Stimulated activated CD4-positive, alpha-beta T cell treated with anti-CD3 and anti-CD28 coated beads, Interleukin-2, amount 100 ng/mL, for 4 hours (primary cell): ENCODE measurements at places on chromosomes 2 and 18.

GRCh38 chr18:62606106-62606505 is 83.3 kb downstream of the ZCCHC2 start:
- no peak for DNase-seq

- no peak for DNase-seq
Observed at GRCh38 chr2:102435741-102436140, 12.8 kb downstream of the IL18RAP start.

GRCh38 chr2:9800975-9801726 is 42.1 kb upstream of the TAF1B start:
- peak; percentile 40 for DNase-seq

DNA sequence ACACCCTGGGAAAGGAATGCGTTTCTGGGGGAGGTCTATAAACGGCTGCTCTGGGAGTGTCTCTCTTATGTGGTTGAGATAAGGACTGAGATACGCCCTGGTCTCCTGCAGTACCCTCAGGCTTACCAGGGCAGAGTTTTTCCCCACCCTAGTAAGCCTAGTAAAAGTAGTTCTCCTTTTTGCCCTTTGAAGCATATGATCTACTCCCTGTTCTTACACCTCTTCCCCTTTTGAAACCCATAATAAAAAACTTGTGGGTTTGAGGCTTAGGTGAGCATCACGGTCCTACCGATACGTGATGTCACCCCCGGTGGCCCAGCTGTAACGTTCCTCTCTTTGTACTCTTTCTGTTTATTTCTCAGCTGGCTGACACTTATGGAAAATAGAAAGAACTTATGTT is 97.4 kb downstream of the FSIP2 start:
- DNase-seq: no peak

DNA sequence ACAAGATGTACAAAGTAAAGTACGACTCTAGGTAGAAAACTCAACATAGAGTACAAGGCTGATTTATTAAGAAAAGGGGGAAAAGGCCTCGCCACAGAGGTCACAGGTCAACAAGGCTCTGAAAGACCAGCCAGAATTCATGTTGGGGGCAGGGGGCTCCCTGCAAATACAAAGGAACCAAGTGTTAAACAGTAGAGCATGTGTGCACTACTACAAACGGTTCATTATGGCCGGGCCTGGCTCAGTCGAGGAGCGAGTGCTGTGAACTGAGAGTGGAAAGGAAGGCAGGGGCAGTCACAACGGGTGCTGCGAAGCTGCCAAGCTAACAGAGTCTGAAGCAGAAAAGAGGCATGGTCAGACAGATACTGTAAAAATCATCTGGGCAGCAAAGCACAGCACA is 77.1 kb downstream of the MBOAT2 start:
- no peak for DNase-seq
